ENCODE measurements at places on chromosomes 4 and X.

- no peak for DNase-seq
Measured at GRCh38 chr4:69073375-69073774, 22.9 kb upstream of the UGT2B7 start.

GRCh38 chr4:38144031-38144430, 183.8 kb downstream of the PTTG2 start:
- no peak for DNase-seq

GRCh38 chr4:181559637-181560036, 683.6 kb upstream of the TENM3 start:
- no peak for DNase-seq

DNA sequence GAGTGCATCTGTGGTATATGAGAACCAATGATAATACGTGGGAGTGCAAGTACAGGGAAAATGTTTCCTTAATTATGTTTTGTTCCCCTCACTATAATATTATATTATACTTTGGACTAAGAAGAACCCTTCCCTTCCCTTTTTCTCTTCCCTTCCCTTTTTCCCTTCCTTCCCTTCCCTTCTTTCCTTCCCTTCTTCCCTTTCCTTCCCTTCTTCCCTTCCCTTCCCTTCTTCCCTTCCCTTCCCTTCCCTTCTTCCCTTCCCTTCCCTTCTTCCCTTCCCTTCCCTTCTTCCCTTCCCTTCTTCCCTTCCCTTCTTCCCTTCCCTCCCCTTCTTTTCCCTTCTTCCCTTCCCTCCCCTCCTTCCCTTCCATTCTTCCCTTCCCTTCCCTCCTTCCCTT, 36.9 kb upstream of the VSIG4 start:
- DNase-seq = no peak

DNA sequence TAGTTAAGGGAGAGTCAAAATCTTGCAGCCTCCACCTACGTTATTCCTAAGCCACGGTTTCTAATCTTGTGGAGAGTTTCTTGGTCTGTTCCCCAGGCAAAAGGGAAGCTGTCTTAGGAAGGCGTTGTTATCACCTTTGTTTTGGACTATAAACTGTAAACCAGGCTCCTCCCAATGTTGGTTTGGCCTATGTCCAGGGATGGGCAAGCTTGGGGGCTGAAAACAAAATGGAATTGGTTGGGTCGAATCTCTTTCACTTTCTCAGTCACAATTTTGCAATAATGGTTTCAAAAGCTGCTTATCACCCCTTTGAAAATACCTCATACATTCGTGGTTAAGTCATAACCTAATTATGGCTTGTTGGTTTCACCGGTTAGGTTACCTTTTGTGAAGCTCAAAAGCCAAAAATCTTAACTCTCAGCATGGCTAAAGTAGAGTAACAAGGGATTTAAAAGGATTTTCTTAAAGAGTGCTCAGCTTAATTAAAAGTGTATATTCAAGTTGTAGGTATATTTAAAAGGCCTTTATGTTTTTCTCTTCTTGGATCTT, 232.1 kb downstream of the CHM start:
- DNase-seq = no peak

DNA sequence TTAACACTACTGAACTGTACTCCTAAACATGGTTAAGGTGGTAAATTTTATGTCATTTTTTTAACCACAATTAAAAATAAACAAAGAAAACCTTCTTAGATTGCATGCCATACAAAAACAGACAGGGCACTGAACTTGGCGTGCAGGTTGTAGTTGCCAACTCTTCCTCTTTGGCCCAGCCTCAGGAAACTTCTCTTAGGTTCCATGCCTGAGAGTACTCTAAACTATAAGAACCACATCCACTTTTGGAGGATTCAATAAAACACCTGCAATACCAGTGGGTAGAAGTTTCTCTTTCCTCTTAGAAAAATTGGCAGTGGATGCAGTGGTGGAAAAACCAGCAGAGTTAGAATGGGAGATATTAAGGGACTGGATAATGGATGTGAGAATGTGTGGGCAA, 103.4 kb downstream of the LUZP4 start:
- no peak for DNase-seq

All from AML-193 (cell line).